ENCODE measurements at places on chromosomes 11 and 22. TPM values are rescaled to one million over a fixed set of nuclear protein-coding genes. Genes with fewer than 3 reads are reported as not detected.

The DCDC1 gene
- total RNA-seq = 0.21 TPM

The CAVIN3 gene
- 119 TPM for total RNA-seq

- no peak for DNase-seq
Observed at GRCh38 chr11:68461575-68461917, 994 bp downstream of the PPP6R3 start.

DNA sequence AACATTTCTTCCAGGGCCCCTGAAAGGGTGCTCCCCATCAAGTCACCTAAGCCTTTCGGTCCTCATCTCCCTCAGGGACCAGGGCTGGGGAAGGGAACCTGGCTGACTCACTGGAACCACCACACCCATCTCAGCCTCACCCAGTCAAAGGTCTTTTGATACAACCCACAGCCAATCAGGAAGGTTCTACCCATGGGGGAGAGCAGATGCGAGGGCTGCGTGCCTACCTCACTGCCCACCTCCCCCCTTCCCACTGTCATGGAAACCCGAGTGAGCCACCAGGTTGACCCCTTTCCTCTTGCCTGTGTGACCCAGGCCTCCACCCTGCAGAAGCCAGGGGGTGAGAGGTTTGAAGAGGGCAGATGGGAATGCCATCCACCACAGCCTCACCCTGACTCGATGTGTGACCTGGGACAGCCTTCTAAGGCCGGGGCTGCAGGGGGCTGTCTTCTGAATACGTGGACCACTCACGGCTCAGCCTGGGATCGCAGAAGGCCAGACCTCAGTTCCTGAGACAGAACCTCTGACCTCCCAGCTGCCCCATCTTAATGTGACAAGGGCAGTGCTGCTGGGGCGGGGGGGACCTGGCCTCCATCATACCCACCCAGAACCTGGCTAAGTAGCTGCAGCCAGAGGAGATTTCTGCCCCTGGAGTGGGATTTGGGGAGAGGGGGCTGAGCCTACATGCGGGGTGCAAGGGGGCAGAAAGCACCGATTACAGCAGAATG lies 2.7 kb downstream of the MDK start:
- no peak for DNase-seq

GRCh38 chr11:76624500-76625379 lies 45.8 kb downstream of the LRRC32 start:
- no peak for DNase-seq

GRCh38 chr11:1560002-1560648 lies 11.9 kb downstream of the DUSP8 start:
- no peak for DNase-seq

- no peak for DNase-seq
Observed at GRCh38 chr22:48890693-48891554, 936.7 kb downstream of the BRD1 start.

DNA sequence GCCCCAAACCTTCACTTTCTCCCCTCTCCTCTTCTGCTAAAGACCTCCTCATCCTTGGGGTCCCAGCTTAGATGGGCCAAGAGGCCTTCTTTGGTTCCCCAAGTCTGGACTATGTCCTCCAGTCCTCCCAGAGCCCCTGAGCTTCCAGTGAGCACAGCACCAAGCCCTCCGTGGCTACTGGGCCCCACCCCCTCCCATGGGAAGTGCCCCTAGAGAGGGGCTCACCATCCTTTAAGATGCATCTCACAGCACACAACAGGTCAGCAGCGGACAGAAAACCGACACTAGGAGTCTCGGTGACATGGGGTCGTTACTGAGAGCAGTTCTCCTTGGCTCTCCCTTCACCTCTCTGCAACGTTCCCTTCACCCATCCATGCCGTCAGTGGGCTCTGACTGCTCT lies 2.7 kb downstream of the LRRC32 start:
- no peak for DNase-seq
